Activated T-cell treated with anti-CD3 and anti-CD28 coated beads, Interleukin-2, amount 50 U/mL, for 72 hours (primary cell): ENCODE measurements at places on chromosomes 4 and X. TPM values are rescaled to one million over a fixed set of nuclear protein-coding genes. Genes with fewer than 3 reads are reported as not detected.
A peak's percentile ranks its signal among the peaks of the same experiment; 100 is the strongest.

GNRHR gene
- not detected for total RNA-seq

MND1 gene
- total RNA-seq: 29.8 TPM

SPANXB1 gene
- not detected for total RNA-seq

FATE1 gene
- total RNA-seq: not detected

ADAMTS3 gene
- not detected for total RNA-seq

SERTM2 gene
- not detected for total RNA-seq

MTNR1A gene
- total RNA-seq: not detected

REELD1 gene
- total RNA-seq: 0.97 TPM

NPY2R gene
- total RNA-seq: not detected

MCF2 gene
- 0.46 TPM for total RNA-seq

CFAP99 gene
- not detected for total RNA-seq

- DNase-seq: peak; percentile 7
Measured at GRCh38 chrX:119726900-119727555, 31.4 kb upstream of the SOWAHD start.

- DNase-seq: no peak
Measured at GRCh38 chrX:94743478-94743877, 1069.5 kb downstream of the FAM133A start.

- no peak for DNase-seq
Measured at GRCh38 chrX:24231131-24231540, 81.6 kb downstream of the ZFX start.

- DNase-seq: no peak
Measured at GRCh38 chrX:11967986-11968869, 170.0 kb upstream of the FRMPD4 start.

DNA sequence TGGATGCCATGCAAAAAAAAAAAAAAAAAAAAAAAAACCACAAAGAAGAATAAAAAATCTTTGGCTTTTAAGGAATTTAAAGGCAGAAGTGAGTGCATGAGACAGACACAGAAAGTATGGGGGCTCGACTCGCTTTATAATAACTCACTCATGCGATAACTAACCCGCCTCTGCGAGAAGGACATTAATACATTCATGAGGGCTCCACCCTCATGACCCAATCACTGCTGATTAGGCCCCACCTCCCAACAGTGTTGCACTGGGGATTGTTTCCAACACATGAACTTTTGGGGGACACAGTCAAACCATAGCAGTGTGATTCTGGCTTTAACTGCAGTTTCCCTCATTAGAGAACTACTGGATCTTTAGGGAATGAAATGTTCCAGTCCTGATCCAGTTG lies 78.1 kb downstream of the QDPR start:
- DNase-seq: no peak

- no peak for DNase-seq
Measured at GRCh38 chr4:45713996-45714395, 409.9 kb downstream of the GABRG1 start.

DNA sequence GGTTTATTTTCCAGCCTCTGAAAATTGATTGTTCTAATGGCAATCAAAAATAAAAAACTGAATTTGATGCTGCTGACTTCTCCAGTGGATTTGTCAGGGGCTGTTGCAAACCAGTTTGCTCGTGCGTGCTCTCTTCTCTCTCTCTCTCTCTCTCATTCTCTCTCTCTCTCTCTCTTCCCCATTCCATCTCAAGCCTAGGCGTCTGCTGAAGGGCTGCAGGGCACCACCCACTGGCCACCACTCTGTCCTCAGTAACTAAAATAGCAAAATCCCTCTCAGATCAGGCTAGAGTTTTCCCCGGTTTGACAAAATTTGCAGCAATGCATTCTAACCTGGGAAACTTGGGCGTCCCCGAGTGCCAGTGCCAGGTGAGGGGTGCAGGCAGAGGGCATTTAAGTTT lies 19.4 kb downstream of the NKX6-1 start:
- DNase-seq: no peak

- no peak for DNase-seq
Measured at GRCh38 chr4:164177153-164177552, 576.8 kb upstream of the SMIM31 start.

GRCh38 chr4:109156356-109156755 lies 146.1 kb downstream of the COL25A1 start:
- no peak for DNase-seq

DNA sequence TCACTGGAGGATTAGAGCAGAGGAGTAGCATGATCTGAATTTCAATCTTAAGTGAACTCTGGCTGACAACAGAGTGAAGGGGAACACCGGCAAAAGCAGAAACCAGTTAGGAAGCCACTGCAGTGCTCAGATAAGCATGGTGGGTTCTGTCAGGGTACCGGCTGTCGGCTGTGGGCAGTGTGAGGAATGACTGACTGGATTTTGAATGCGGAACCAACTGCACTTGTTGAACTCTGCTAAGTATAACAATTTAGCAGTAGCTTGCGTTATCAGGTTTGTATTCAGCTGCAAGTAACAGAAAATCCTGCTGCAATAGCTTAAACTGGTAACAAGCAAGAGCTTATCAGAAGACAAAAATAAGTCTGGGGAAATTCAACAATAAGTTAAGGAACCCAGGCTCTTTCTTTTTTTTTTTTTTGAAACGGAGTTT lies 5.2 kb downstream of the HTT start:
- no peak for DNase-seq

DNA sequence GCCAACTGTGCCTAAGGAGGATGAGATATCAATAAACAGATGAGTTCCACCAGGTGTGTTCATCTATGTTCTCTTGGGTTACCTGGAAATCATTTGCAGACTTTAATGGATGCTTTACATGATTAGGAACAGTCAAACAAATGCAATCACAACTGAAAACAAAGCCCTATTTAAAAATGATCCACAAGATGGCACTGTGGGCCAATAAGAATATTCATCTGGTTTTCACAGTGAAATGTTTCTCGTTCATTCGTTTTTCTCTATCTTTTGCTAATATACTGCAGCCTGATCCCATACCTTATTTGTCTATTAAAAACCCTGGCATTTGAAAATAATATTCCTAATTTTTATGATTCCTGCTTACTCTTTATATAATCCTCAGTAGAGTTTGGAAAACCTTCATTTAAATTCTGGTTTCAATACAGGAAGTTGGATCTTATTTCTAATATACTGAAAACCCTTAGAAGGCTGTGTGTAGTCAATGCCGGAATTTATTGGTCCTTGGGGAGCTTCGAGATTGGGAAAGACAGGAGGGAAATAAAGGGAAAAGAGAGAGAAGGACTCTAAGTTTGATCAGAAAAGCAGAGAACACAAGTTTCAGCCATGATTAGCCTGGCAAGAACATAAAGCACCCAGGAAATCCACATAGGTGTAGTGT lies 63.8 kb upstream of the TAPT1 start:
- DNase-seq: no peak

DNA sequence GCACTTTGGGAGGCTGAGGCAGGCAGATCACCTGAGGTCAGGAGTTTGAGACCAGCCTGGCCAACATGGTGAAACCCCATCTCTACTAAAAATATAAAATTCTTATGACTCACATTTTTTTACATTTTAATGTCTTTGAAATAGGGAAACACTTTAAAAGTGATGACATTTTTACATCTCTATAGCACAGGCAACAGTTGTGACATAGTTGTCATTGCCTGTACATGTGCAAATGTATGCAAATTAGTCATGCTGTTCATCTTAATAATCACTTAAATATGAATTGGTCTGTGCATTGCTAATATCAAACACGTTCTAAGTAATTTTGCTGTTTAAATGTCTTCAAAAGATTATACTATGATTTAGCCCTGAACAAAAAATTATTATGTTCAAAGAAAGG lies 41.7 kb downstream of the ZGRF1 start:
- no peak for DNase-seq

DNA sequence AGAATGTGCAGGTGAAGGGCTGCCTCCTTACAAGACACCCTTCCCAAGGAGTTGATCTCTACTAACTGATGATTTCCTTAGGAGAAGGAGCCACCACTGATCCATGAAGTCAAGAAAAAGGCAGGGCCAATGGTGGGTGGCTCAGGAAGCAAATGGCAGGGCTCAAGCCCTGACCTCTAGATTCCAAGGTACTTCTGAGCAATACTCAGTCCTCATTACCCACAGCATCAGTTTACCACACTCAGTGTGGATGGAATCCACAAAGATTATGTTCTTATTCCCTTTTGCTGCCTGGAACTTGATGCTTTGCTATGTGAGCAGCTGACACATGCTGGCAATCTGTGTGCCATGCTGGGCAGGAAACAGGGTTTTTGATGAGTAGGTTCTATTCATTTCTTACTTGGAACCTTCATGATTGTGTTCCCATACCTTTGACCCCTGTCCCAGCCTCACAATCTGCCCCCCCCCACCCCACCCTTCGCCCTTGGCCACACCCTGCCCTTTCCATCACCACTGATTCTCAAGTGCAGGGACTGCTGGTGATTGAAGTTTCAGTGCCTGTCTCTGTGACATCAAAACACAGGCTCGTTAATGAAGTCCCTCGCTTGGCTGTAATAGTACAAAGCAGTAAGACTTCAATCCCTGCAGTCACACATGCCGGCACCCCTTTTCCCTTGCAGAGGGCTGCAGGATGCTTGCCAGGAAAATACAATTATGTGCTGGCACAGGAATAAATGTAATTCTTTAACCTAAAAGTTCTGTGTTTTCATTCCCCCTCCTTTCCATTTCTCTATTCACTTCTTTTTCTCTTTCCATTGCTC lies 135.6 kb upstream of the GPC4 start:
- no peak for DNase-seq

- no peak for DNase-seq
Measured at GRCh38 chrX:44946771-44947170, 73.8 kb downstream of the KDM6A start.

- DNase-seq: no peak
Measured at GRCh38 chrX:103782640-103783039, 6.0 kb downstream of the PLP1 start.

DNA sequence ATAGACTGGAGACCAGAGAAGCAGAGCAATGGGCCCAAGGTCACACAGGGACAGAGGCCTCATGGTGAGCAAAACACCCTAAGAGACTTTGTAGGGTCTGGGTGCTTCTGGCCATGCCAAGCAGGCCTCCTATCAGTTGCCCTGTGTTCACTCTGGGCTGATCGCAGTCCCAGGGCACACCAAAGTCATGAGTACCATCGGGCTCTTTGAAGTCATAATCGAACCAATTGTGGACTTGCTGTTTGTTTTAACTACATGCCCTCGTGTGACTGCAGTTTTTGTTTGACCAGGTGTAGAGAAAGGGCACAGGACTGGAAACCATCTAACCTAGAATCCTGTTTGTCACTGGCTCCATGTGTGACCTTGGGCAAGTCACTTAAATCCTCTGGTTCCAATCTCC lies 172.5 kb upstream of the CPEB2 start:
- no peak for DNase-seq

GRCh38 chrX:16207634-16208033 lies 40.4 kb downstream of the MAGEB17 start:
- no peak for DNase-seq

- no peak for DNase-seq
Measured at GRCh38 chr4:180296036-180296599, 1947.1 kb upstream of the TENM3 start.

DNA sequence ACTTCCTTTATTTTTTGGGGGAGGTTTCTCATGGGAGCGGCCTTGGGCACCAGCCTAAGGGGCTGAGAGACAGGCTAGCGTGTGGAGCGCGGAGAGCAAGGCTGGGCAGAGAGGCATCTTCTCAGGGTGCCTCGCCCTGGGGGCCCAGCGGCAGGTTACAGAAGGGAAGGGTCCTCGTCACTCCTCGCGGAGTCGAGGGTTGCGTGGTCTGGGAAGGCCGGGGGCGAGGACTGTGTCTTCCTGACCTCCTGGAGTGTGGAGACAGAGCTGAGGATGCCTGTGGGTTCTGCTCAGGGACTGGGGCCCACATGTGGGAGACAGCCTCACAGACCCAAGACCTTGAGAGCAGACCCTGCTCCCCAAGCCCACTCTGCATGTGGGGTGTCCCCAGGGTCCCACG lies 79.6 kb upstream of the LRPAP1 start:
- no peak for DNase-seq

GRCh38 chrX:120457766-120458180 lies 11.3 kb downstream of the LAMP2 start:
- no peak for DNase-seq

DNA sequence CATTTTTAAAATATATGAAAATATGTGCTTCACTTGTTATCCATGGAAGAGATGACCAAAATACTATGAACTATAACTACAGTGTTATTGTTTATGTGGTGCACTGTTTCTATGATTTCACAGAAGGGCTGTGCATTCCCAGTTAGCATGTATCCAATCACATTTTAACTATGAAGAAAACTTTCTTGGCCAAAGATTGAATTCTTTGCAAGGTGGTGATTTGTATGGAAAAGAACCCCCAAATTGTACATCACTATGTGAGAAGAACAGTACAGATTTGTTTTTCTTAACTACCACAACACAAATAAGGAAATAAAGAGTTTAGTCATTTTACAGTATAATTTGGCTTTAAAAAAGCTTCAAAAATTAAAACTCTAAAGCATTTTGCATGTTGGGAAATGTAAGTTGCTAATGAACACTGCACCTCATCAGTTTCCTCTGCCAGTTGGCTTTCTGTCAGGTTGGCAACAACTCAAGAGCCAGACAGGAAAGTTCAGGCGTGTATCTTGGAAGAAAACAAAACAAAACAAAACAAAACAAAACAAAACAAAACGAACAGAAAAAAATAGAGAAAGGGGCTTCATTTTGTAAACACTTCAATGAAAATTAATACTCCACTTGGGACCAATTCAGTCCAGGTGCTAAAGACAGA lies 237.0 kb downstream of the SCFD2 start:
- no peak for DNase-seq

GRCh38 chr4:48409203-48409602 lies 67.9 kb downstream of the SLAIN2 start:
- no peak for DNase-seq

GRCh38 chrX:1578511-1579173 lies 12.8 kb upstream of the AKAP17A start:
- DNase-seq: no peak

GRCh38 chr4:85081196-85081595 lies 114.7 kb upstream of the WDFY3 start:
- DNase-seq: no peak

GRCh38 chrX:28311466-28311865 lies 275.8 kb upstream of the IL1RAPL1 start:
- no peak for DNase-seq

DNA sequence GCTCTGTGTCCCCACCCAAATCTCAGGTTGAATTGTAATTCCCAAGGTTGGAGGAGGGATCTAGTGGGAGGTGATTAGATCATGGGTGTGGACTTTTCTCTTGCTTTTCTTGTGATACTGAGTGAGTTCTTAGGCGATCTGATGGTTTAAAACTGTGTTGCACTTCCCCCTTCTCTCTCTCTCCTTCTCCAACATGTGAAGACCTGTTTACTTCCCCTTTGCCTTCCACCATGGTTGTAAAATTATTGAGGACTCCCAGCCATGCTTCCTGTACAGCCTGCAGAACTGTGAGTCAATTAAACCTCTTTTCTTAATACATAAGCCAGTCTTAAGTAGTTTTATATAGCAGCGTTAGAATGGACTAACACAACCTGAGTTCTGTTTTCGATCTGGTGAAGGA lies 738.2 kb downstream of the ARAP2 start:
- no peak for DNase-seq

GRCh38 chr4:32140636-32141035 lies 1420.5 kb downstream of the PCDH7 start:
- DNase-seq: no peak
